ENCODE measurements at places on chromosomes 5 and 9. TPM values are rescaled to one million over a fixed set of nuclear protein-coding genes. Genes with fewer than 3 reads are reported as not detected.

- no peak overlapping the region for H3K27ac ChIP-seq
- no peak overlapping the region for H3K4me3 ChIP-seq
- H3K4me1 ChIP-seq, result no peaks in the 10 kb centered on the region
- no peaks in the 10 kb centered on the region for H3K27me3 ChIP-seq
Observed at GRCh38 chr9:94734054-94734754, 7.7 kb downstream of the AOPEP start.

GRCh38 chr5:21807953-21808352 is 1045.2 kb downstream of the CDH12 start:
- H3K27ac ChIP-seq, result no peak overlapping the region
- H3K36me3 ChIP-seq, result no peaks in the 10 kb centered on the region
- DNase-seq, result no peak
- H3K27me3 ChIP-seq, result no peaks in the 10 kb centered on the region
- H3K4me3 ChIP-seq, result no peak overlapping the region

GRCh38 chr9:69564557-69564956 is 107.6 kb downstream of the APBA1 start:
- H3K4me1 ChIP-seq, result no peaks in the 10 kb centered on the region
- DNase-seq, result no peak
- H3K4me3 ChIP-seq, result no peak overlapping the region
- no peaks in the 10 kb centered on the region for H3K36me3 ChIP-seq
- H3K27ac ChIP-seq, result no peak overlapping the region

GRCh38 chr5:30502277-30502676 is 691.2 kb upstream of the CDH6 start:
- no peak overlapping the region for H3K4me3 ChIP-seq
- H3K27ac ChIP-seq, result no peak overlapping the region
- H3K27me3 ChIP-seq, result no peaks in the 10 kb centered on the region
- no peaks in the 10 kb centered on the region for H3K4me1 ChIP-seq
- no peak for DNase-seq

DNA sequence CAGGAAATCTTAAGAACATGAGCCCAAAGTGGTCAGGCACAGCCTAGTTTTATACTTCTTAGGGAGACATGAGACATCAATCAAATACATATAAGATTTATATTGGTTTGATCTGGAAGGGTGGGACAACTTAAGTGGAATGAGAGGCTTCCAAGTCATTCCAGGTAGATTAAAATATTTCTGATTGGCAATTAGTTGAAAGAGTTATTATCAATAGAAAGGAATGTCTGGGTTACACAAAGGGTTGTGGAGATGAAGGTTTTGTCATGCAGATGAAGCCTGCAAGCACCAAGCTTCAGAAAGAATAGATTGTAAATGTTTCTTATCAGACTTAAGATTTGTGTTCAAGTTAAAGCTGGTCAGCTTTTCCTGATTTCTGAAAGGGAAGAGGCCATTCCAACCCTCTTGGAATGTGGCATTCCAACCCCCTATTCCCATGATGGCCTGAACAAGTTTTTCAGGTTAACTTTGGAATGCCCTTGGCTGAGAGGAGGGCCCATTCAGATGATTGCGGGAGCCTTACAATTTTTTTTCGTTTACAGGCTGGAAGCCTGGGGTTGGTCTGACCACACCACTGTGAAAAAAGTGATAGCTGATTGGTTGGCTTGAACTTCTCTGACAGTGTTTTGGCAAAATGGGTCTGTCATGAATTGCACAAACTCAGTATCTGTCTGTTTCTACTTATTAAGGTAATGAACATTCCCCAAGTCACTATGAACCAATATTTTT is 245.6 kb upstream of the RAI14 start:
- no peak overlapping the region for H3K27ac ChIP-seq
- no peaks in the 10 kb centered on the region for H3K4me1 ChIP-seq
- H3K36me3 ChIP-seq, result no peaks in the 10 kb centered on the region
- DNase-seq, result no peak
- no peak overlapping the region for H3K4me3 ChIP-seq
- peaks cover 3% of the 10 kb centered on the region for H3K27me3 ChIP-seq

DNA sequence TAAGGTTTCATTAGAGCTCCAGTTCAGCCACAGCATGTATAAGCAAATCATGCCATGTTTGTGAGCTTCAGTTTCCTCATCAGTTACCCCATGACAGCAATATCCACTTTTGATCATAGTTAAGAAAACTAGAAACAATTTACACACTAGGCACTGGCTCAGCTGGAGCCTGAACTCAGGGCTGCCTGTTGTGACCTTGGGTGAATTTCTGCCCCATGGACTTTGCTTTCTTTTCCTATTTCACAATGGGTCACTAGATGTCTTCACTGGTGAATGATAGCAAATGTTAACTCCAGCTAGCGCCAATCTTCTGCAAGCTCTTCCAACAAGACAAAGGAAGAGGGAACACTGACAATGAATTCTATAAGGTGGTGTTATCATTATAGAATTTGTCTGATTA is 233.3 kb upstream of the TRIM32 start:
- H3K27ac ChIP-seq, result no peak overlapping the region
- no peaks in the 10 kb centered on the region for H3K27me3 ChIP-seq
- no peak for DNase-seq
- H3K36me3 ChIP-seq, result peaks cover 7% of the 10 kb centered on the region
- H3K4me1 ChIP-seq, result no peaks in the 10 kb centered on the region

LCN15 gene
- total RNA-seq, result not detected

- no peaks in the 10 kb centered on the region for H3K27me3 ChIP-seq
- no peak overlapping the region for H3K4me3 ChIP-seq
- H3K4me1 ChIP-seq, result no peaks in the 10 kb centered on the region
- DNase-seq, result no peak
Observed at GRCh38 chr9:103821115-103821514, 273.0 kb upstream of the SMC2 start.

DNA sequence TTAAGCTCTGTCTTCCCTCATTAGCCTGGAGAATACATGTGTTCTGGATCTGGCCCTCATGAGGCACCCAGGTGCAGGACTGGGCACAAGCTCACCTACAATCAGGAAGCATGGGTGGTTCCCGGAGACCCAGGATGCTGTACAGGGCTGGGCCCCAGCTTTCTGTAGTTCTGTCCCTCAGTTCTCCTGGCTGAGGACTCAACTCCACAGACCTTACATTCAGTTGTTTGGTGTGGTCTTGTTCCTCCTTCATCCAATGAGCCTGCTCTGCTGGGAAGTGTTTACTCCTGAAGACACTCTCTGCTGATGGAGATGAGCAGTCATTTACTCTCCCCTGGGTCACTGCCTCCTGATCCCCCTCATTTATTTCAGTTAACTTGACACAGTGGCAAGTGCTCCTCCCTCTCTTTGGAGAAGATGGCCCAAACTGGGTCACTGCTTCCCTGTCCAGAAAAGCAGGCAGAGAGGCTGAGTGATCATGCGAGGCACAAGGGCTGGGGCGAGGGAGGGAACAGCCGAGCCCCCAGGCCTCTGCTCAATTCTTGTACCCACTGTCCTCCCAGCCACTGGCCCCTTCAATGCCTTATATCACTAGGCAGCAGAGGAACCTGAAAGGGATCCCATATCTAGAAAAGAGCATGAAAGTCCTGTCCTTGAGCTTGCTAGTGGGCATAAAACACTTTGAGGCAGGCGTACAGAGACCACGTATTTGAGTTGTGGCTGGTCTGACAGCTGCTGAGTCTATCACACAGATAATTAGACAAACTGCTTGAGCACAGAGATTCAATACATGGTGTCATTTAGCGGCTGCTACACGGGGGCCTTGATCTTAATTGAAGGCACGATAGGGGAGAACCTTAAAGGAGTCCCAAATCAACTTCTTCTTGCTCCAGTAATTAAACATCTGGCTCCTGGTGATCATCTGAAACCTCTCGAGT is 221.7 kb downstream of the FSTL4 start:
- no peak overlapping the region for H3K4me3 ChIP-seq
- H3K27me3 ChIP-seq, result peaks cover 8% of the 10 kb centered on the region
- peaks cover 5% of the 10 kb centered on the region for H3K4me1 ChIP-seq
- no peak for DNase-seq
- H3K27ac ChIP-seq, result no peak overlapping the region

DNA sequence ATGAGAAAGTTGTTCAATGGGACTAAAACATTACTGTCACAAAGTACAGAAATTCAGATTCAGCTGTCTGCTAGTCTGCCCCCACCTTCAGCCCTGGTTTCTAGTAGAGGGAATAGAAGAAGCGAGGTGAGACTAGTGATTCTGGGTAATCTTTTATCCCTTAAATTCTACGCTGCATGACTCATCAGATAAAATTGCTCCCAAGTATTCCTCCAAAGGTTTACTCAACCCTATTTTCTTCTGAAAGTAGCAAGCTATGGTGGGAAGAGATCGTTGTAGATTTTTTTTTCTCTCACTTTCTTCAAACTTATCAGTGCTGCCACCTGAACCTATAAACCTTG is 318.9 kb upstream of the RIOK2 start:
- H3K36me3 ChIP-seq, result no peaks in the 10 kb centered on the region
- no peaks in the 10 kb centered on the region for H3K27me3 ChIP-seq
- no peaks in the 10 kb centered on the region for H3K4me1 ChIP-seq
- no peak overlapping the region for H3K27ac ChIP-seq
- H3K4me3 ChIP-seq, result no peak overlapping the region
- no peak for DNase-seq

DNA sequence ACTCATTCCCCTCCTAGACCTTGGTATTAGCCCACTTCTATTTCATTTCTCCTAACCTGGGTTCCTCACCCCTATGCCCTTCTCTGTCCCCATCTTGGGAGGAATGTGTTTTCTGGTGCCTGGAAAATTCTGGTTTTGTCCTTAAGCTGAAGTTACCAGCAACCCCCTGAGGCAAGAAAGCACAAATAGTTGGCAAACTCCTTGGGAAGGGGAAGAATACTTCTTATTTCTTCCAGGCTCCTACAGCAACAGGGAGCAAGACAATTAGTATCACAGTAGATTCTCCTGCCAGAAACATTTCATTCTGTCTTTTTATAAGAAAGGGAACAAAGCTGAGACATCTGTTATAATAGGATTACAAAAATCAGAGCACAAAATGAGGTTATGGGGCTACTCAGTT is 142.5 kb downstream of the SNCAIP start:
- H3K27me3 ChIP-seq, result no peaks in the 10 kb centered on the region
- H3K4me3 ChIP-seq, result no peak overlapping the region
- no peak overlapping the region for H3K27ac ChIP-seq
- no peak for DNase-seq

SLC25A25 gene
- 17.3 TPM for total RNA-seq

SYNPO gene
- total RNA-seq, result 0.14 TPM

- no peak for DNase-seq
- no peak overlapping the region for H3K27ac ChIP-seq
- no peak overlapping the region for H3K4me3 ChIP-seq
Observed at GRCh38 chr5:122195802-122196394, 66.6 kb downstream of the ZNF474 start.

SOWAHA gene
- not detected for total RNA-seq

DNA sequence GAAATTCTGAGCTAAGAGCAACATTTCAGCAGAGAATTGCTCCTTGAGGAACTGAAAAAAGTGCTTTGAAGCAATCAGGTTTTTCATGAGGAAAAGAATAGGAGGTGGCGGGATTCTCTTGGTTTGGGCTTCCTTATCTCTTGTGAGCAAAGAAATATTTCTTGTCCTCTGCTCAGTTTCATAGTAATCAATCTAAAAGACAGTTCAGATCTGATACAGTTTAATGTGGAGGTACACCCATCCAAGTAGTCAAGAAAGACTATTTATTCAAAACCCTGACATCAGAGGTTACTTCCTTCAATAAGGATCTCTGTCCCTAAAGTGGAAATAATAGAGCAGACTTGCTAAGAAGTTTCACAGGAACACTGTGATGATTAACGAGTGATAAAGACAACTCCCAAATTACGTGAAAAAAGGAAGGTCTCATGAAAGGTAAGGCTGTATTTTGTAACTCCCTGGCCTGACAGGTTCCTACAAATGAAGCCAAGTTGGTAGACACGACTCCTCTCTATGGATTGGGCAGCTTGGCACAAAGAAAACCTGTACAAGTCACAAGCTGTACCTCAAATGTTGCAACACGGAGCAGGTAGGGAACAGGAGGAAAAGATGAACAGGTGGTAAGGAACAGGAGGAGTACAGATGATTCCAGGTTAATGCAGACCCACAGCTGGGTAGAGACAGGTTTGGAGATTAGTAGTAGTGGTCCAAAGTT is 94.1 kb downstream of the SUSD1 start:
- H3K27ac ChIP-seq, result no peak overlapping the region
- no peak overlapping the region for H3K4me3 ChIP-seq
- H3K4me1 ChIP-seq, result peaks cover 13% of the 10 kb centered on the region
- DNase-seq, result no peak
- H3K27me3 ChIP-seq, result no peaks in the 10 kb centered on the region

GRCh38 chr5:35281613-35282012 is 51.3 kb upstream of the PRLR start:
- H3K4me1 ChIP-seq, result no peaks in the 10 kb centered on the region
- H3K27ac ChIP-seq, result no peak overlapping the region
- no peaks in the 10 kb centered on the region for H3K36me3 ChIP-seq
- no peak overlapping the region for H3K4me3 ChIP-seq

THBS4 gene
- 1.8 TPM for total RNA-seq

GRIN1 gene
- not detected for total RNA-seq

DNA sequence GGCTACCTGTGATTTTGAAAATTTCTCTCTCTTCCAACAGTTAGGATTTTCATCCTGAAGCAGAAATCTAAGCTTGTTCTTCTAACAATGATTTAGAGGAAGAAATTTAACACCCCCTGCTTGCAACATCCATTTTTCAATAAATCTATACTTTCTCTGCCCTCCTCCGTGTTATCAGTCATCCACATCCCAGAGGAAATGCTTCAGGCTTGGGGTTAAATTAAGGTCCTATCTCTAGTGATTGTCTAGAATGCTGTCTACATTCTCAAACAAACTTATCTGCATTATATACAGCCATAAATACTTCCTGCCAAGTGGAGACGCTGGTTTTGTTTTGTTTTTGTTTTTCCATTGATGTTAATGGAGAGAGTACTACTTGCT is 371.0 kb downstream of the CSNK1G3 start:
- no peak for DNase-seq
- no peak overlapping the region for H3K27ac ChIP-seq
- no peaks in the 10 kb centered on the region for H3K36me3 ChIP-seq
- H3K4me3 ChIP-seq, result no peak overlapping the region
- H3K4me1 ChIP-seq, result no peaks in the 10 kb centered on the region

DNA sequence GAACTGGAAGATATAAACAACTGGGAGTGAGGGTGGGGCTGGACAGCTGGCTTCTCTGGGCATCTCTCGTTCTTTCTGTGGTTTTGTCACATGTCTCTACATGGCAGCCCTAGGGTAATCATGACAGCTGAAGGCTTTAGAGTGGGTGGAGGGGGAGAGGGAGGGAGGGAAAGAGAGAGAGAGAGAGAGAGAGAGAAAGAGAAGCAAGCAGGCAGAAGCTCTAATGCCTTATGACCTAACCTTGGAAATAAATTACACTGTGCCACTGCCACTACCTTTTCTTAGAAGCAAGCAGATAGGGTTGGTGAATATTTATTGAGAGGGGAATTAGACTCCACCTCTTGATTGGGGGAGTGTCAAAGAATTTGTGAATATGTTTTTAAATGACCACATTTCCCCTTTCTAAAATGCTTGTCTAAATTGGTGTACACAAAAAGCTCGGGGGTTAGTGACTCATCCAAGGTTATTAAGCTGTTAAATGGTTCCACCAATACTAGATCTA is 2.6 kb upstream of the DAPK1 start:
- DNase-seq, result no peak
- H3K36me3 ChIP-seq, result no peaks in the 10 kb centered on the region
- no peak overlapping the region for H3K27ac ChIP-seq
- peaks cover 13% of the 10 kb centered on the region for H3K4me1 ChIP-seq
- H3K27me3 ChIP-seq, result peaks cover 44% of the 10 kb centered on the region

- no peak overlapping the region for H3K4me3 ChIP-seq
- no peak overlapping the region for H3K27ac ChIP-seq
- no peaks in the 10 kb centered on the region for H3K27me3 ChIP-seq
- no peak for DNase-seq
- H3K4me1 ChIP-seq, result no peaks in the 10 kb centered on the region
- H3K36me3 ChIP-seq, result no peaks in the 10 kb centered on the region
Observed at GRCh38 chr9:25519286-25519685, 159.0 kb downstream of the TUSC1 start.
